Activated T-helper 2 cell treated with anti-CD3 and anti-CD28 coated beads, Interferon-gamma antibody, Interleukin-2, Interleukin-4, amounts not matched to agents 10 μg/mL and 5 μg/mL and 100 μg/mL, durations not matched to agents 14 hours and 24 hours and 36 hours (primary cell): ENCODE measurements at places on chromosomes 7 and 10. TPM values are rescaled to one million over a fixed set of nuclear protein-coding genes. Genes with fewer than 3 reads are reported as not detected.

The ATOH7 gene
- not detected in 2 replicates for total RNA-seq

The SPDYE1 gene
- total RNA-seq: not detected in 2 replicates

- H3K27me3 ChIP-seq: no peaks in the 10 kb centered on the region
- no peaks in the 10 kb centered on the region for H3K4me1 ChIP-seq
- DNase-seq: no peak
- no peak overlapping the region for H3K27ac ChIP-seq
- no peak overlapping the region for H3K4me3 ChIP-seq
These were observed 12.6 kb upstream of the PLXDC2 start for GRCh38 chr10:19803676-19804075.

- no peak overlapping the region for H3K4me3 ChIP-seq
- H3K27me3 ChIP-seq: no peaks in the 10 kb centered on the region
- H3K27ac ChIP-seq: no peak overlapping the region
- no peaks in the 10 kb centered on the region for H3K36me3 ChIP-seq
- peaks cover 3% of the 10 kb centered on the region for H3K4me1 ChIP-seq
These were observed 23.3 kb upstream of the PDGFA start for GRCh38 chr7:542713-543500.

- H3K4me3 ChIP-seq: no peak overlapping the region
- no peaks in the 10 kb centered on the region for H3K4me1 ChIP-seq
- H3K36me3 ChIP-seq: no peaks in the 10 kb centered on the region
- H3K27me3 ChIP-seq: peaks cover 10% of the 10 kb centered on the region
- no peak overlapping the region for H3K27ac ChIP-seq
These were observed 82.1 kb downstream of the CAMK1D start for GRCh38 chr10:12431151-12432101.
